ENCODE measurements at places on chromosomes 16 and 17.

DNA sequence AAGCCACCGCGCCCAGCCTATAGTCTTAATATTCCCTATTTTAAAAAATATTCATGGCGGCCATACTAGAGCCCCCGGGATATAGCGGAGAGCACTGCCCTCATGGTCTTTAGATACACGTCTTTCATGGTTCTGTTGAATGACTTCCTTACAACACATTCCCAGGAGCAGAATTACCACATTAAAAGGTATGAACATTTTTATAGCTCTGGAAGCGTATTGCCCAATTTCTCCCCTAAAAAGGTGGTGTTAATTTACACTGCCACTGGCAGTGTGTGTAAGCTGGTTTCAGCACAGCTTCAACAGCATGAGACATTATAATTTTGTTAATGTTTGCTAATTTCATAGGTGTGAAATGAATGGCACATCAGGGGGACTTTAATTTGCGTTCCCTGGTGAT lies 19.0 kb downstream of the C17orf100 start:
- no peak for DNase-seq

DNA sequence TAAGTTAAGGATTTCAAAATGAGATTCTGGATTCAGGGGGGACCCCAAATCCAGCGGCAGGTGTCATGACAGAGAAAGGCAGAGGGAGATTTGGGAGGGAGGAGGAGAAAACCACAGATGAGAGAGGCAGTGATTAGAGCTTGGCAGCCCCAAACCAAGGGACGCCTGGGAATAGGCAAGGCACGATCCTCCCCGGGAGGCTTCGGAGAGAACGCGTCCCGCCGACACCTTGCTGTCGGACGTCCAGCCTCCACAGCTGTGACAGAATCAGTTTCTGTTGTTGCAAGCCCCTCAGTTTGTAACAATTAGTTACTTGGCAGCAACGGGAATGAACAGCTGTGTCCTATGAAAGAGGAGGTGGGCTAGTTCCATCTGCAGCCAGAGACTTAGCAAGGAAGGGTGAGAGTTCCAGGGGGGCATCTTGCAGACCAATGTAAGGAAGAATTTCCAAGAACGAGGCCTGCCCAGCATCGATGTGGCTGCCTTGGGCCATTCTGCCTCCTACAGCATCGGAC lies 110.7 kb upstream of the SDK2 start:
- no peak for DNase-seq

- peak; percentile 7 for DNase-seq
These were observed 629 bp upstream of the RNF135 start for GRCh38 chr17:30969989-30970830.

DNA sequence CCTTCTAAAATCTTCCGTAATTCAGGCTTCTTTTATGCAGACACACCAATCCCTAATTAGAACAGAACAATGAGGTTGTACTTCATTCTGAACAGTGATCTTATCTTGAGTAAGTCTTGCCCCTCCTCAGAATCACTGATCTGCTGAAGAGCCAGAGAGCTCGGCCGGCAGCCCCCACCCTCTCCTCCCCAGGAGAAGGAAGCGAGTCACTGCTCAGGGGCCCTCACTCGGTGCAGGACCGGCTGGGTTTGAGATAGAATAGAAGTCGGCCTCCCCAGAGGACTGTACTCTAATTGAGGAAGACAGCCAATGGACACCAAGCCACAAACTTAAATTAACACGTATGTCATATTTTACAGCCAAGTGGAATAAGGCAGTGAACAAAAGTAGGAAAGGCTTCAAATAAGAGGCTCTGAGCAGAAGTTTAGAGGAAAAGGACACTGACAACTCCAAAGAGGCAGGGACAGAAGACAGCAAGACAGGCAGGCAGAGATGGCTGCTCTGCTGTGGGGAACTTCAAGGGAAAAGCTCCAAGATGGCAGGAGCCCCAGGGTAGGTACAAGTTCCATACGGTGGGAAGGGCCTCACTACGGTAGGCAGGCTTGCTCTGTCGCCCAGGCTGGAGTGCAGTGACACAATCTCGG lies 18.6 kb downstream of the CREBBP start:
- peak; percentile 41 for DNase-seq

GRCh38 chr16:3819746-3820724 lies 60.5 kb downstream of the CREBBP start:
- DNase-seq: no peak

DNA sequence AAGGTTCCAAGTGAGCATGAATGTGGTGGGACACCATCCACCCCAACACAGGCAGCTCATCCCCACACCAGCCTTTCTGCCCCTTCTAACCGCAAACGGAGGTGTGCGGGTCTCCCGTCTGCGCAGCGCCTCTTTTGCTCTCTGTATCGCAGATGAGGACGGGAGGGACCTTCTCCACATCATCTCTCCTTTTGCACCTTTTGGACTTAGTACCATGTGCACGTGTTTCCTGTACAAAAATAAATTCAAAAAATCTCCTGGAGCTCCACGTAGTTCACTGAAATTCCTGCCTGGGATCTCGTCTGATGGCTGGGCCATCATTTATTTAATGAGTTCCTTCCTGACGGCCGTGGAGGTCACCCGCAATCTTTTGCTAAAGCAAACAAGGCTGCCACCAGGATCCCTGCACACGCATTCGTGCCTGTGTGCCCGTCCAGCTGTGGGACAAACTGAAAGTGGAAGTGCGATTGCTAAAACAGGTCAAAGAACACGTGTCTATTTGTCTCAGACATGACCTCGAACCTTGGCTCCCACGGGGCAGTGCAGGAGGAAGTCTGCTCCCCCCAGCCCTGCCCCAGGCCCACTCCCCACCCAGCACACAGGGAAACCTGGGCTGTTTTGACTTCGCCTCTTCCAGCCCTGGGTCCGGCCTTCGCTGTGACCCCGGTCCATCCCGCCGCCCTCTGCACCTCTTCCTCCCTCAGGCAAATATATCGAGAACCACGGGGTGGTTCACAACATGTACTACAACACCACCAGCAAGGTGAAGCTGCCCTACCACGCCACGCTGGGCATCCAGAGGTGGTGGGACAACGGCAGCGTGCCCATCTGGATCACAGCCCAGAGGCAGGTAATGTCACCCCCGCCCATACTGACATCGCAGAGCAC lies 2.3 kb downstream of the ENPP7 start:
- DNase-seq: peak; percentile 26

DNA sequence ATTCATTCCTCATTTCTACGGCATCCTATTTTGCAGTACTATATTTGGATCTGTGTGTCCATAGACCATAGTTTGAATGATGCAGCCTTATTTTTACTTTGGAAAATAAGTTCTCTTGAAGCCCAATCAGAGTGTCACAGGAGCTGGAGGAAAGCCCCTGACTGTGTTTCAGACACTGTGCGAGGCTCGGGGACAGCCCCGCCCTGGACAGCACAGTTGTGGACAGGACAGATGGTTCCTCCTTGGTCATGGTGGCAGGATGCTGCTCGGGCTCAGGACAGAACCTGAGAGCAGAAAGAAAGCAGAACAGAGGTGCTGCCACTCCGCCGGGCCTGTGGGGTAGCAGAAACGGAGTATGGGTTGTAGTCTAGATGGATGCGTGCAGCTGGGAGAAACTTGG lies 22.9 kb downstream of the BANP start:
- DNase-seq: no peak

- no peak for DNase-seq
These were observed 5.6 kb downstream of the KIF1C start for GRCh38 chr17:5003214-5003867.

DNA sequence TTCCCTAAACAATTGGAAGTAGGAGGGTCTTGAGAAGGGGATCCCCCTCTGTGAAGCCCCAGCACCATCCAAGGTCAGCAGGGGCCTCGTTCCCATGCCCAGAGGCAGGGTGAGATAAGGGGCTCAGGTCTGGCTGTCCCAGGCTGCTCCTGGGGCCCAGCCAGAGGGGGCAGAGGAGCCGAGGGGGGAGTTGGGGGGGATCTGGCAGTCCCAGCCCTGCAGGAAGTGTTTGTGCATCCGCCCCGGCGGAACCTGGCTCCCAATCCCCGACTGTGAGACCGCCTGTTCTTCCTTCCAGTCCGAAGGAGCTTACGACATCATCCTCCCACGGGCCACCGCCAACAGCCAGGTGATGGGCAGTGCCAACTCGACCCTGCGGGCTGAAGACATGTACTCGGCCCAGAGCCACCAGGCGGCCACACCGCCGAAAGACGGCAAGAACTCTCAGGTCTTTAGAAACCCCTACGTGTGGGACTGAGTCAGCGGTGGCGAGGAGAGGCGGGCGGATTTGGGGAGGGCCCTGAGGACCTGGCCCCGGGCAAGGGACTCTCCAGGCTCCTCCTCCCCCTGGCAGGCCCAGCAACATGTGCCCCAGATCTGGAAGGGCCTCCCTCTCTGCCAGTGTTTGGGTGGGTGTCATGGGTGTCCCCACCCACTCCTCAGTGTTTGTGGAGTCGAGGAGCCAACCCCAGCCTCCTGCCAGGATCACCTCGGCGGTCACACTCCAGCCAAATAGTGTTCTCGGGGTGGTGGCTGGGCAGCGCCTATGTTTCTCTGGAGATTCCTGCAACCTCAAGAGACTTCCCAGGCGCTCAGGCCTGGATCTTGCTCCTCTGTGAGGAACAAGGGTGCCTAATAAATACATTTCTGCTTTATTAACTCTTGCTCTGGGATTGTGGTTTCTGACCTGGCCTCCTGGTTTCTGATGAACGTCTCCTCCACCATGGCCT lies 14.9 kb downstream of the GPRC5C start:
- DNase-seq: no peak

- DNase-seq: no peak
These were observed 7.1 kb upstream of the LASP1NB start for GRCh38 chr17:38918129-38918913.

DNA sequence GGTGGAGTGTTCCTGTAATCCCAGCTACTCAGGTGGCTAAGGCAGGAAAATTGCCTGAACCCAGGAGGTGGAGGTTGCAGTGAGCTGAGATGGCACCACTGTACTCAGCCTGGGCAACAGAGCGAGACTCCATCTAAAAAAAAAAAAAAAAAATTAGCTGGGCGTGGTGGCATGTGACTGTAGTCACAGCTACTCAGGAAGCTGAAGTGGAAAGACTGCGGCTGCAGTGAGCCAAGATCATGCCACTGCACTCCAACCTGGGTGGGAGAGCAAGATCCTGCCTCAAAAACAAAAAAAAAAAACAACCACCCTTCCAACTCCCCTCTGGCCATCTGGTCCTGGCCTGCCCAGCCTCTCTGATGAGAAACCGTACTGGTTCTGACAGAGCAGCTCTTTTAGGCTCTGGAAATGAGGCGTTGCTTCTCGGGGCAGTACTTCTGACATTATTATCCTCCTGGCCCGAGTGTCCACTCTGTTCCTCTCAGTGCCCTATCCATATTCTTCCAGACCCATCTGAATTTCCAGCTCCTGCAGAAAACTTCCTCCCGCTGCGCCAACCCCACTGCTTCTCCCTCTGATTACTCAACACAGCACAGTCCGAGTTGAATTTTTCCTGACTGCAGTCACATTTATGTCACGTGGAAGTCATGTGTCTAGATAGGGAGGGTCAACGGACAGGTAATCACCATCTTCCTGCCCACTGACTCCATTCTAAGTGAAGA lies 13.3 kb downstream of the GGA2 start:
- no peak for DNase-seq

GRCh38 chr17:28925912-28926365 lies 23.1 kb upstream of the DHRS13 start:
- DNase-seq: peak; percentile 57

GRCh38 chr17:16932156-16932555 lies 39.8 kb downstream of the TNFRSF13B start:
- no peak for DNase-seq

DNA sequence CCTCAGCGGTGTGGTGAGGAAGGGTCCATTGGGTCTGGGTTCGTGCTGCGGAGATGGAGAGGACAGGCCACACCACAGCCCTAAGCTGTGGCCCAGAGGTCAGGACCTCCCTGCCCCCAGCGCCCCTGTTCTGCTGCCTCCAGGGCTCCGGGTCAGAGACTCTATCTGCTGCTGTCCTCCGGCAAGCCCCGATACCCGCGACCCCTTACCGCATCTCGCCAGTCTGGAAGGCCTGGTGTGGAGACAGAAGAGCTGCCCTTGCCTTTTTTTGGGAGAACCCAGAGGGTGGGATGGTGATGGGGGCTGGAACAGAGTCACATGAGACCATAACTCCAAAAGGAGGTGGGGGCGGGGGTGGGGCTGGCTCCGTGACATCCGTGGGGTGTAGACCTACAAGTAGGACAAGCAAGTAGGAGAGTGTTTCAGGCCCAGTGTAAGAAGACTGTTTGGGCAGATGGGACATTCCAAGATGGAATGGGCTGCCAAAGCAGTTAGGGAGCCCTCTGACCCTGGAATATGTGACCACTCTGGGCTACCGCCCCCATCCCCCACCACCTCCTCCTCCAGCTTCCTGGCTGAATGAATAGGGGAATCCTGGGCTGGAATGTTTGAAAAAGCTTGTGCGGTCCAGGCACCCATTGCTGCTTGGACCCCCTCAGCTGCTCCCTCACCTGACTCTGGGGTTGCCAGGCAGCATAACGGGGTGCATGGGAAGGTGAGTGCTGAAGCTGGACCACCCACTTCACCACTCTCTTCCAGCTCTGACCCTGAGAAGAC lies 1.4 kb downstream of the XYLT2 start:
- DNase-seq: no peak

- DNase-seq: no peak
These were observed 91.8 kb upstream of the NOL11 start for GRCh38 chr17:67625971-67626370.

GRCh38 chr17:2171702-2172076 lies 116.8 kb downstream of the HIC1 start:
- no peak for DNase-seq

- DNase-seq: peak; percentile 20
These were observed 26.3 kb downstream of the CEP112 start for GRCh38 chr17:66165537-66166123.

GRCh38 chr17:50350733-50351132 lies 4.8 kb downstream of the XYLT2 start:
- no peak for DNase-seq

DNA sequence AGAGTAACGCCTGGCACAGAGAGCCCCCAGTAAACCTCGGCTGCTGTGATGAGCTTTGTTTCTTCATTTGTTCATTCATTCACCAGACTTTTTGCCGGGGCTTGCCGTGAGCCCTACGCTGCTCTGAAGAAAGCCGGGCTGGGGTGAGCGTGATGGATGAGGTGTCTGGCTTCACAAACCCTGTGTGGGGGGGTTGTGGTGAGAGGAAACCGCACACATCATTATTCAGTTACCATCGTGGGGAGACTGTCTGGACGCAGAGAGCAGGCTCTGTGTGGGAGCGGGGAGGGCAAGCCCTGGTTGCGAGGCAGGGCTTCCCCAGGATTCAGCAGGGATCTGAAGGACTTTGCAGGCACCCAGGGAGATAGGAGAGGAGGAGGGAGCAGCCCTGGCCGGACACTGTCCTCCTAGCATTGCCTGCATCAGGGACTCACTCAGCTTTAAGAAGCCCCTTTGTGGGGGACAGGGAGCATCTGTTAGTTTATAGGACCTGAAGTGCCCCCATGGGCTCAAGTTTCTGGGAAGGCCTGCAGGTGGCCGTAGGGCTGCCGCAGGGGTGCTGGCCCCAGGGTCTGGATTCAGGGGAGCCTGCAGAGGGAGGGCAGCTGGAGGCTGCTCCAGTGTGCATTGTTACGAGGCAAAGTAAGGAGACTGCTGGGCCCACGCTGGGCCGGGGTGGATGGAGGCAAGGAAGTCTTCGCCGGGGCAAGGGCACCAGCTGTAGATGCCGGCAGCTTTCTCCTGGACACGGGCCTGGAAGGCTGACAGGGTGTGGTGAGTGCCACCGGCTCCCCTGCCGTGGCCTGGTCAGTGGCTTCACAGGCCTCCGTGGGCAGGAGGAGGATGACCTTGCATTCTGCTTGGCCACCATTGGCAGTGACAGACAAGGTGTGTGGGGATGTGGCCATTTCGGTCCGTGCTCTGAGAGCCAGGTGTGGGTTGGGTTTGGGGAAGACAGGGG lies 334.5 kb downstream of the SEC14L1 start:
- peak; percentile 87 for DNase-seq

- no peak for DNase-seq
These were observed 16.4 kb downstream of the PLCD3 start for GRCh38 chr17:45115871-45116270.

GRCh38 chr17:66469088-66469442 lies 166.7 kb downstream of the PRKCA start:
- no peak for DNase-seq

All from CD4-positive, alpha-beta T cell treated with Interleukin-17A for 4 hours (primary cell).